ENCODE measurements at places on chromosomes 4 and X. TPM values are rescaled to one million over a fixed set of nuclear protein-coding genes. Genes with fewer than 3 reads are reported as not detected.

Gene SSX4
- total RNA-seq: not detected

Gene CSAG3
- total RNA-seq: not detected

Gene INTS12
- total RNA-seq: 19.3 TPM

Gene JAKMIP1
- total RNA-seq: not detected

Gene CCDC120
- 2.7 TPM for total RNA-seq

Gene NPY1R
- 6.3 TPM for total RNA-seq

Gene GALNT7
- total RNA-seq: 29.3 TPM

Gene SAP30
- 21.1 TPM for total RNA-seq

Measured in tongue (tissue), 3 donors.